ENCODE measurements at places on chromosomes 5 and 9.

GRCh38 chr5:150122158-150122510 lies 33.5 kb downstream of the PDGFRB start:
- no peak for DNase-seq

- no peak for DNase-seq
Observed at GRCh38 chr9:34271265-34272006, 57.6 kb downstream of the KIF24 start.

DNA sequence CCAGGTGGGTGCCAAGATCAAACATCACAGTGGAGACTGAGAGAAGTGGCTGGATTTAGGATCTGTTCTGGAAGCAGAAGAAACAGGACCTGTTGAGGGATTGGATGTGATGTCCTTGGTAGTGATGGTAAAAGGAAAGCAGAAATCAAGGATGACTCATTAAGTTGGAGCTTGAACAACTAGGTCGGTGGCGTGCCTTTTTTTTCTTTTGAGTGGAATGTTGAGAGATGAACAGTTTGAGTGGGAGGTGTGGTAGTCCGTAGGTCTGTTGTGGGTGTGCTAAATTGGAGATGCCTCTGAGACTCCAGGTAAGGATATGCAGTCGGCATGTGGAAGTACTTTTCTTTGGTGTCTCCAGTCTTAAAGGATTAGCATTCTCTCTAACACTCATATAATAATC lies 92.1 kb upstream of the IL12B start:
- DNase-seq = no peak

DNA sequence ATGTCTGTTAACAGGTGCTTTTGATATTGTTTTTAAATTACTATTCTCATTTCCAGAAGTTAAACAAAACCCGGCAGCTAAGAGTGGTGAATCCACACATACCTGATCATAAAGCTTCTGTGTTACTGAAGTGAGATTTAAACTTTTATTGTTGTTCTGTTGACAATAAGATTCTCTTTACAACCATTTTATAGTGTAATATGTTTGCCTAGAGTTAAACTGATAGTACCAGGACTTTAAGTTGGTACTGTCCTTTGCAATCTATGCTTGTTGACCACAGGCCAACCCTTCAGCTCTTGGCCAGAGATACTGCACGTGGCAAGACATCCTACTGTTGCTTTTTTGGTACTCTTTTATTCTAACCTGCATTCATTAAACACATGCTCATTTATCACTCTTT lies 806.2 kb downstream of the MTRR start:
- no peak for DNase-seq

- DNase-seq = no peak
Observed at GRCh38 chr5:142255831-142256230, 69.0 kb downstream of the SPRY4 start.

- no peak for DNase-seq
Observed at GRCh38 chr5:423233-423565, 19.8 kb upstream of the EXOC3 start.
